ENCODE measurements at places on chromosomes 1 and 21.
A peak's percentile ranks its signal among the peaks of the same experiment; 100 is the strongest.

- DNase-seq, result no peak
Measured at GRCh38 chr1:210302501-210302900, 26.2 kb upstream of the HHAT start.

DNA sequence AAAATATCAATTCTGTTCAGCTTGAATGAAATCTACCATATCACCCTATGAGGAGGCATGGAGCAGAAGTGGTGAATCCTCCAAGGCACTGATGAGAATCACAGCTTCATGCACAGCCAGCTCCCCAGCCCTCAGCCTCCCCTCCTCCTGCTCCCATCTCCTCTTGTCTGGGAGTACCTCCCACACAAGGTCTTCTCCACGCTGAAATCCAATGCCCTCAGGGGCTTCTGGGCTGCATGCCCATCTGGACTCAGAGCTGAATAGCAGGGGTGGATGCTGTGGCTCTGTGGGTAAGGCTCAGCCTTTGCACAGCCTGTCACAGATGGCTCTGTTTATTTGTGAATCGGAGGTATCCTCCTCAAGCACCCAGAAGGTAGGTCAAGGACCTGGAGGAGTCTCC, 48.6 kb downstream of the KCNC4 start:
- no peak for DNase-seq

GRCh38 chr1:13797397-13797796, 97.4 kb downstream of the PRDM2 start:
- DNase-seq, result no peak

DNA sequence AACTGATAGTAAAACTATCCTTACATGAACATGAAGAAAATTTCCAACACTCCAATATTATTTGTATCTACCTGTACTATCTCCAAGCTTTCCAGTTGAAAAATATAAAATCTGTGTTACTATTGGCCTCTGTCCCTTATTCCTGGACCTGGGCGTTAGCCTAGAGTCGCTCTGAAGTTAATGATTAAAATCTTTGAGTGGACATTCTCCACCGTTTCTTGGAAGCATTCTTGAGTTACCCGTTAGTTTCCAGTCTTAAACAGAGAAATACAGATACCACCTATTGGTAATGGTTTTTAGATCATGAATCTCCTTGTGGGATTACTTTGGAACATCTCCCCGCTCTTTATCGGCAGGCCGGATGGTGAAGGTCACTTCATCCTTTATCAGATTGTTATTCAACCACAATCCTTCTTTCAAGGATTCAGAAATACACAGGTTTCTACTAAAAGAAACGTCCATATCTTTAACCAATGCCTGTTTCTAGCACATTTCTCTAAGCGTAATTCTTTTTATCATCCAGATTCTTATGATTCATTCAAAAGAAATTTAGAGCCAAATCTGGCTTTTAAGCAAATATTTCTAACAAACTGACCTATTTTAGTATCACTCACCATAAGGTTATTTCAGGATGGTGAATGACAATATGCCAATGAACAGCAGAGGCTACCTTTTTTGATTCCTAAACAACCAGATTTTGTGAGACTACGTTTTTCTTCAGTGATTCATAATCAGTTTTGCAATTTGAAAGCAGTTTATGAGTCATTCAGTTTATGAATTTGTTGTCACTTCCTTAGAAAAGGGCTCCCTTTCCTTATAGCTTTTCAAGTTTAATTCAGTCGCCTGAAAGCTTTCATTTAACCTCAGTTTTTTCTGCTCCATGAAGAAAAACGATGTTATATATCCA, 70.2 kb upstream of the ERRFI1 start:
- no peak for DNase-seq

DNA sequence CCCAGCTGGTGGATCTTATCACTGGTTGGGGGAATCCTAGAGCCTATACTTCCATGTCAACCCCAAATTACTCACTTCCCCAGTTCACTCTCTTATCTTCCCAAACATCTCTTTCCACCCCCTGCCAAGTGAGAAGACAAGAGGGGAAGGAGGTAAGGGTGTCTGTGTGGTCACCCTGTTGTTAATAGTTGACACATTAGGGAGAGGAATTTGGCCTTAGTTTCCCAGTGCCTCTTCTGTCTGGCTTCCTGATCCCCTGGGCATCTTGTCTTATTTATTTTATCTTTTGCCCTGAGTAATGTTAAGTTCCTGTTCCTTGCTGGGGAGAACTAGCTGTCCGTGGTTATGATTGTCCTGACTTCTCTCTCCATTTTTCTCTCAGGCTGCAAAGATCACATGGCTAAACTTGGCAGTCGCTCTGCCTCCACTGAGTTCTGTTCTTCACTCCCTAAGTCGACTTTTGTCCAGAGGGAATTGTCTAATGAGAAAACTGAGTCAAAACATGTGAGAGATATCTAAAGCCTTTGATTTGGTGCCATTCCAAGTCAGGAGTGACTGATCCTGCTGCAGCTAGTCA, 157.1 kb upstream of the SYT6 start:
- no peak for DNase-seq

- no peak for DNase-seq
Measured at GRCh38 chr1:97869441-97869840, 51.4 kb downstream of the DPYD start.

DNA sequence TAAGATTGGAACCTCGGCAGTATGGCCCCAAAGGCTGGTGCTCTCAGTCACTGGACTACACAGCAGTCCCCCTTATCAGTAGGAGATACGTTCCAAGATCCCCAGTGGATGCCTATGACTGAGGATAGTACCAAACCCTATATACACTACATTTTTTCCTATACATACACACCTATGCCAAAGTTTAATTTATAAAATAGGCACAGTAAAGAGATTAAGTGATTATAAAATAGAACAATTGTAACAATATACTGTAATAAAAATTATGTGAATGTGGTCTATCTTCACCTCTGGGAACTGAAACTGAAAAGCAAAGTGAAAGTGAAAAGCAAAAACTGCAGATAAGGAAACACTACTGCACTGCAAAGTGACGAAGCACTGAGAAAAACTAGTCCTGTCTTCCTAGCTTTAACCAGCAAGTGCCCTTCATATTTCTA, 96.8 kb downstream of the INTS7 start:
- DNase-seq, result no peak

DNA sequence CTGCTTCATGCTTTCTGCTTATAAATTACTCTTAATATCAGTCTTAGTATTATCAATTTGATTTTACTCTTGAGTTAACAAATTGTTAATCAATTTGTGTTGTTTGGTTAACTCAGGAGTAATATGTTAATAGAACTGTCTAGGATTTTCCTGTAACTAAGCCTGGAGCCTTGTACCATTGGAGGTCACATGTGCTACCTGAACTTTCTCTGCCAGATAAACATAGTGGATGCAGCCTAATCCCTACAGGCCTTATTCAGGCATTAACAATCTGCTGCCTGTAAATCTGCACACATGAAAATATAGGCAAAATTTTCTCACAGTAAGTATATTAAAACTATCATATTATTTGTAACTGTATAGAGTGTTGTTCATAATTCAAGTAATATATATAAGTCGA, 47.1 kb upstream of the TMPRSS2 start:
- DNase-seq, result no peak

- DNase-seq, result no peak
Measured at GRCh38 chr1:50605186-50605875, 182.1 kb upstream of the DMRTA2 start.

GRCh38 chr1:24189528-24189927, 2.4 kb upstream of the IFNLR1 start:
- no peak for DNase-seq

DNA sequence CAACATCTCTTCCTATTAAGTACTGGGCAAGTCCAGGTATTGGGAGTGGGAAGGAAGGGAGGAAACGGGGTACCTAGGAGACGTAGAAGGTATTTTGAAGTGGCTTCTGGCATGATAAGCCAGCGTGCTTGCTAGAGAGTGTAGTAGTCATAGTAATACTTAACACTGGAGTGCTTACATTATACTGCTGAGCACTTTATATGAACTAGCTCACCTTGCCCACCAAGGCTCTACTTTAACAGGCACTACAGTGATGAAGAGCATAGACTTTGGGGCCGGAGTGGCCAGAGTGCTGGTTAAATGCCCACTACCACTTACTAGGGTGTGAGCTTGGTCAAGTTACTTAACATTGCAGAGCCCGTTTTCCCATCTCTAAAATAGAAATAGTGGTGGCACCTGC, 61.7 kb downstream of the ACP6 start:
- no peak for DNase-seq

- no peak for DNase-seq
Measured at GRCh38 chr1:246761396-246761795, 37.2 kb downstream of the SCCPDH start.

GRCh38 chr1:98045767-98046641, 125.2 kb upstream of the DPYD start:
- DNase-seq, result no peak

DNA sequence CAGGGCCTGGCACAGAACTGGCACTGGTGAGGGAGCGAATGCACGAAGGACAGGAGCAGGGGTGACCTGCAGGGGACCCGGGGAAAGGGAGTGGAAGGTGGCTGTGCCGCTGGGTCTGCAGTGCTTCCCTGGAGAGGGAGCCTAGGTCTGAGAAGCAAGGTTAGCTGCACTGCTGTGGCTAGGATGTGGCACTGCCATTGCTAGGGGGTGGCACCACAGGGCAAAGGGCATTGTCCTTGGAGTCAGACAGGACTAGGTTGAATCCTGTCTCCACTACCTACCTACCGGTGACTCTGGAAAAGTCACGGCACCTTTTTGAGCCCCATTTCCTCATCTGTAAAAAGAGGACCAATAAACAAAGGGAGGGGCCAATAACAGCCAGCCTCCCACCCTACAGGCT, 28.3 kb downstream of the SLC1A7 start:
- DNase-seq, result no peak

- no peak for DNase-seq
Measured at GRCh38 chr1:198701766-198702539, 63.1 kb downstream of the PTPRC start.

GRCh38 chr1:172380441-172381244, 39.8 kb upstream of the C1orf105 start:
- no peak for DNase-seq

DNA sequence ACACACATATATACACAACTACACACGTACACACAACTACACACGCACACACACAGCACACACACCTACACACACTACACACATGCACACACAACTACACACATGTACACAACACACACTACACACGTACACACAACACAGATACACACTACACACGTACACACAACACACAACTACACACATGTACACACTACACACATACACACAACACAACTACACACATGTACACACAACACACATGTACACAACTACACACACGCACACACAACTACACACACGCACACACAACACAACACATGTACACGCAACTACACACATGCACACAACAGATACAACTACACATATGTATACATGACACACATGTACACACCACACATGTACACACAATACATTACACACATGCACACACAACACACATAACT, 318.1 kb downstream of the CAMTA1 start:
- no peak for DNase-seq

DNA sequence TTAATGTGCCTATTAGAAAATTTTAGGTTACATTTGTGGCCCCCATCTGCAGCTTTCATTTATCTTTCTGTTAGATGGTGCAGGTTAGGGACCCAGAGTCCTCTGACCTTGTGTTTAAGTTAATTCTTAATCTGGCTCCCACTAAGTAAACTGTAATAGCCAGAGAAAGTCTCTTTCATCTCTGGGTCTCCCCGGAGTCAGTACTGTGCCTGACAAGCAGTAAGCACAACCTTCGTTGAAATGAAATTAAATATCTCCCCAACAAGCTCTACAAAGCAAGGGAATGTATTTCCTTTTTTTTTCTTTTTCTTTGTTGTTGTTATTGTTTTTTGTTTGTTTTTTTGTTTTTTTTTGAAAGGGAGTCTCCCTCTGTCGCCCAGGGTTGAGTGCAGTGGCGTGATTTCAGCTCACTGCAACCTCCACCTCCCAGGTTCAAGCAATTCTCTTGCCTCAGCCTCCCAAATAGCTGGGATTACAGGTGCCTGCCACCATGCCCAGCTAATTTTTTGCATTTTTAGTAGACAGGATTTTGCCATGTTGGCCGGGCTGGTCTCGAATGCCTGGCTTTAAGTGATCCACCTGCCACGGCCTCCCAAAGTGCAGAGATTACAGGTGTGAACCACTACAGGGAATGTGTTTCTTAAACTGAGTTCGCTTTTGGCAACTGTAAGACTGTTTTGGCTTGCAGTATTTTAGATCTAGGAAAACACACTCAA, 81.6 kb downstream of the HHIPL2 start:
- no peak for DNase-seq

DNA sequence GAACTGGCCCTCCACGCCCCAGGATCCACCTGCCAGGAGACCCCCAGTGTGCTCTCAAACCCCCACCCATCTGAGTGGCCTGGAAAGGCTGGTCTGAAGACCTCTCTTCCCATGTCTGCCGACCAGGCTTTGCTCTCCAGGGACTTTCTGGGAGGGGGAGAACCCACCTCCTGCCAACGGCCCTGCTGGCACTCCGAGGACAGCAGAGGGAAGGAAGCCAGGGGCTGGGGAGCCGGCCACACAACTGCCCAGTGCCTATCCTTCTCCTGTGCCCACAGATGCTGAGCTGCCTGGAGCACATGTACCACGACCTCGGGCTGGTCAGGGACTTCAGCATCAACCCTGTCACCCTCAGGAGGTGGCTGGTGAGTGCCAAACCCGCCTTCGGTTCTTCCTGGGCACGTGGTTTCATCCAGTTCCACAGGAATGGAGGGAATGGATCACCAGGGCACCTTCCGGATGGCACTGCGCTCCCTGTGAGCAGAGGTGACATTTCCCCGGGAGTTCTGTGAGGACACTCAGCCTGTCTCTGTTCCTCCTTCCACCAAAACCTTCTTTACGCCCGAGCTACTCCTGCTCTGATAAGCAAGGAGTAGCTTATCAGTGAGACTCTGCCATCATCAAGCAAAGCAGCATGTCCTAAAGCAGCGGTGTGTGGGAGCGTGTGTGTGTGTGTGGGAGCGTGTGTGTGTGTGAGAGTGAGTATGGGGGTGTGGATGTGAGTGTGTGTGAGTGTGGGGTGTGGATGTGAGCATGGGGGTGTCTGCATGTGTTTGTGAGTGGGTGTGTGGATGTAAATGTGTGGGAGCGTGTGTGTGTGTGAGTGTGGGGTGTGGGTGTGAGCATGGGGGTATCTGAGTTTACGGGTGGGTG, 105.5 kb downstream of the PDE9A start:
- no peak for DNase-seq

DNA sequence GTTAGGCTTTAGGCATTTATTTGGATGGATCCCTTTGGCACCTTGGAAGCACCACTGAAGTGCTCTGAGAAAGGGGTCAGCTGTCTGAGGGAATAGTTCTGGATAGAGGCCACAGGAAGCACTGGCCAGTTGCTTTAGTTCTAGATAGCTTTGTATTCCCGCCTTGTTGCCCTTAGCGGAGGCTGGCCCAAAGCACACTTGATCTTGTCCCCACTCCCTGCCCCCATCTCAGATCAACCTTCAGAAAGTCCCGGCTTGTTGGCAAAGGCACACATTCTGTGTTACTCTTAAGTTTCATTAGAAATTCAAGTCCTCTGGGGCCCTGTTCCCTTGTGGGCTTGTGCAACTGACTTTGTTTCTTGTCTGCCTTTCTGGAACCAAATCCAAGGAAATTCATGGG, 15.2 kb upstream of the NBL1 start:
- no peak for DNase-seq

GRCh38 chr1:206556750-206557635, 49.7 kb downstream of the RASSF5 start:
- DNase-seq, result peak; percentile 80

Data from T-helper 9 cell (primary cell).